ENCODE measurements at places on chromosomes 12 and 14.

- DNase-seq, result no peak
Observed at GRCh38 chr12:123149501-123150274, 1.2 kb downstream of the PITPNM2 start.

- peak; percentile 60 for DNase-seq
Observed at GRCh38 chr14:20530771-20531571, 25.6 kb downstream of the RNASE10 start.

DNA sequence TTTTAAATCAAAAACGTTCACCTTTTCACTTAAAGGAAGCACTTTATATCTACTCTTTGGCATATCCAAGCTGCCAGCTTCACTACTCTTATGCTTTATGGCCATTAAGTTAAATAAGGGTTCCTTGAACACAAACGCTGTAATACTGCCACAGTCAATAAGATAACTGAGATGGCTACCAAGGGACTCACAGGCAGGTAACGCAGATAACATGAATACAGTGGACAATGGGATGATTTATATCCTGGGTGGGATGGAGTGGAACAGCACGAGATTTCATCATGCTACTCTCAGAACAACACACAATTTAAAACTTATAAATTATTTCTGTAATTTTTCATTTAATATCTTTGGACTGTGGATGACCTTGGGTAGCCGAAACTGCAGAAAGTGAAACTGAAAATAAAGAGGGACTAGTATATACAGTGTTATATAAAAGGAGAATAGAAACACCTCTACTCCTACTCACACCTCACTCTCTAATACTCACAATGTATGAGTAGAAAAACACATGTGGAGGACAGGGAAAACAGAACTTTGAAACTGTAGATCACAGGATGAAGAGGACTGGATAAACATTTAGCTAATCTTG is 367.3 kb downstream of the C12orf50 start:
- no peak for DNase-seq

GRCh38 chr14:42323426-42323825 is 716.8 kb downstream of the LRFN5 start:
- no peak for DNase-seq

DNA sequence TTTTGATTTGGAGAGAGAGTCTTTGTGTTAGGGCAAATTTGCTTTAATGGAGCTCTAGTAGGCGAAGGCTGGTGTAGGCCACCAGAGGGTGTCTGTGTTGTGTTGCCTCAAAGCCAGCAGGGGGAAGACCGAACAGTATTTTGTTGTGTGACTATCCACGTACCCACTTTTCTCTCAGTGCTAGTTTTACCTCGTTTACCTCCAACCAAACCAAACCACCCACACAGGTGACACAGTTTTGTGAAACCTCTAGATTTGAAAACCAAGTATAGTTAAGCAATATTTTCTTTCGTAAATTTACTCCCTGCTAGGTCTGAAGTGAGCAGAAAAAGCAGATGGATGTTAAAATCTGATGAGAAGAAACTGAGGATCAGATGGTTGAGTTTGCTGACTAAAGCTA is 36.3 kb upstream of the NPFF start:
- peak; percentile 18 for DNase-seq

DNA sequence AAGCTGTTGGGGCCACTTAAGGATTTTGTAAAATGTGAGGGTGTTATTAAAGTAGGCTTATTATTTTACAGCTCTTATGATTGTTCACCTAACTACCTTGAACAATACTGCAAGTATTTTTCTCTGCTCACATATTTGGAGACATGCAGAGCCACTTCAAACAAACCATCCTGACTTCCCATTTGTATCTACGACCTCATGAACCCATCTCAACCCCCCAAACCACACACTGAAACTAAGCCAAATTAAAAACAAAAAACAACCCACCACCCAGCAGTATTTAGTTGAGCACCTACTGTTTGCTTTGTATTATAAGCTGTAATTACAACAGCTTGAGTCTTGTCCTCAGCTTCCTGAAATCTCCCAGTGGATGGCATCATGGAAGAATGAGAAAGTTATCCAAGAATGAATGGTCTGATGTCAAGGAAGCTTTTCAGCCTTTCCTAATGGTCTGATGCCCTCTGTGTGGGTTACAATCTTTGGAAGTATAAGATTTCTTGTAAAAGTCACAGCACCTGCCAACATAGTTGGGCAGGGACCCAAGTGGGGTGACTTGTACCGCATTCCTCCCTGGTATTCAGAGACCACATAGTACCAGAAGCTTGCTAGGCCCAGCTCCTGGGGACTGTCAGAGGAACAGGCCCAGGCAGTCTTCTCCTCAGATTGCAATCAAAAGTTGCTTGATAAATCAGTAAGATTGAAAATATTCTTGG is 416.6 kb downstream of the ZFP36L1 start:
- DNase-seq, result no peak

GRCh38 chr12:55065535-55065934 is 45.8 kb downstream of the NEUROD4 start:
- no peak for DNase-seq

- peak; percentile 20 for DNase-seq
Observed at GRCh38 chr14:100067971-100068959, 3.0 kb downstream of the EVL start.

DNA sequence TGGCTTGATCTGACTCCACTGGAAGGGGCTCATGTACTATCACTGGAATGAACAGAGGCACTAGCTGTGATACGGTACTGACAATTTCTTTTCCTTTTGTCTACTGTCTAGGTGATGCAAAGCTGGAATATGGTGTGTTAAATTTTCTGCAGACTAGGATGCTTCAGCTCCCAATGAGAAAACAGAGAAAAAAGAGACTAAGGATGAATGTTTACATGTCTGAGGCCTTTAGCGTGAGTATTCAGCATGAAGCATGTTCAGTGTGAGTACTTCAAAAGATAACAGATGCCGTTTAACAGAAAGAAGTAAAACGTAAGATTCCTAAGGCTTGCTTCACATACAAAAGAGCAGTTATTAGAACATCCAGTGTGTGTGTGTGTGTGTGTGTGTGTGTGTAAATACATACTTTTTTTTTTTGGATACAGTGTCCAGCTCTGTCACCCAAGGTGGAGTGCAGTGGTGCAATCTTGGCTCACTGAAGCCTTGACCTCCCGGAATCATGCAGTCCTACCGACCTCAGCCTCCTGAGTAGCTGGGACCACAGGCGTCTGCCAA is 92.3 kb upstream of the FERMT2 start:
- no peak for DNase-seq

DNA sequence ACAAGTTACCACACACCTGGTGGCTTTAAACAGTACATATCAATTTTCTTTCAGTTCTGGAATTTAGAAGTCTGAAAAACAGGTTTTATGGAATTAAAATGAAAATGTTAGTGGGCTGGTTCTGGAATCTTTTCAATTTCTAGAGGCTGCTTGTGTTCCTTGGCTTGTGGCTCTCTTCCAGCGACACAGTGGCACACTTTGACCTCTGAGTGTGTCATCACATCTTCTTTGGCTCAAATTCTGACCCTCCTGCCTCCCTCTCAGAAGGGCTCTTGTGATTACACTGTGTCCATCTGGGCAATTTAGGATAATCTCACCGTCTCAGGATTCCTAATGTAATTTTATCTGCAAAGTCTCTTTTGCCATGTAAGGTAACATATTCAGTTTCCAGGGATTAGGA is 170.0 kb downstream of the PLCZ1 start:
- no peak for DNase-seq

DNA sequence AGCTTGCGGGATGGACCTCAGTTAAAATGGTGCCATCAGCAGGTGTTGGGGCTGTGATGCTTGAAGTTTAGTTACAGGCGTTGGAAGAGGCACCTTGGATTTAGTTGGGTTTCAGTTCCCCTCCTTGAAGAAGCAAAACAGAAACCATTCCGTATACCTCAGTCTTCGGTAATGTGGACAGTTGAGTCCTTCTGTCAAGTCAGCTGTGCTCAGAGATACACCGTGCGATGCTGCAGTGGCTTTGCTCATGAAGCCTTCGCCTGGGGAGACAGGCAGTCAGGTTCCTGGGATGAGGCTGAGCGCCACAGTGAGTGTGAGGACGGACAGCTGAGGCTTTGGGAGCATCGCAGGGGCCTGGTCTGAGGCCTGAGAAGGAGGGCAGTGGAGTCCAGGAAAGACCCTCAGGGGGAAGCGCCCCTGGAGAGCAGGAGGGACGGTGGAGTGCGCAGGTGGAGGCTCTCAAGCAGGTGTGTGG is 7.4 kb downstream of the RAN start:
- DNase-seq, result no peak

DNA sequence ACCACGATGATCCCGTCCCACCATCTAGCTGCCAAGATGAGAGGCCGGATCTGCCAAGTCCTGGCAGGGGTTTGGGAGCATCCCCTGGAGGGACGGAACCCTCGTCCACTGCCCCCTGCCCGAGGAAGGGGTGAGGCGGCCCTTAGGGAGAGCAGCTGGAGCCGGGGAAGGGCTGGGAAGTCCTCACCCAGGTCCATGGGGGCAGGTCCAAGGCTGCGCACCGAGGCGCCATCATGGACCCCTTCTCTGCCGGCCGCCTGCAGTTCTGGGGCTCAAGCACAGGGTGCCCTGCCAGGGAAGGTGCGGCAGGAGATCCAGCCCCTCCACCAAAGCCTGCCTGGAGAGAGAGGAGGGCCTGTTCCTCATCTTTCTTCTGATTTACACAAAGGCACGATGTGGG is 17.6 kb upstream of the FBRSL1 start:
- no peak for DNase-seq

- DNase-seq, result peak; percentile 69
Observed at GRCh38 chr14:88013750-88014349, 8.9 kb downstream of the GPR65 start.

DNA sequence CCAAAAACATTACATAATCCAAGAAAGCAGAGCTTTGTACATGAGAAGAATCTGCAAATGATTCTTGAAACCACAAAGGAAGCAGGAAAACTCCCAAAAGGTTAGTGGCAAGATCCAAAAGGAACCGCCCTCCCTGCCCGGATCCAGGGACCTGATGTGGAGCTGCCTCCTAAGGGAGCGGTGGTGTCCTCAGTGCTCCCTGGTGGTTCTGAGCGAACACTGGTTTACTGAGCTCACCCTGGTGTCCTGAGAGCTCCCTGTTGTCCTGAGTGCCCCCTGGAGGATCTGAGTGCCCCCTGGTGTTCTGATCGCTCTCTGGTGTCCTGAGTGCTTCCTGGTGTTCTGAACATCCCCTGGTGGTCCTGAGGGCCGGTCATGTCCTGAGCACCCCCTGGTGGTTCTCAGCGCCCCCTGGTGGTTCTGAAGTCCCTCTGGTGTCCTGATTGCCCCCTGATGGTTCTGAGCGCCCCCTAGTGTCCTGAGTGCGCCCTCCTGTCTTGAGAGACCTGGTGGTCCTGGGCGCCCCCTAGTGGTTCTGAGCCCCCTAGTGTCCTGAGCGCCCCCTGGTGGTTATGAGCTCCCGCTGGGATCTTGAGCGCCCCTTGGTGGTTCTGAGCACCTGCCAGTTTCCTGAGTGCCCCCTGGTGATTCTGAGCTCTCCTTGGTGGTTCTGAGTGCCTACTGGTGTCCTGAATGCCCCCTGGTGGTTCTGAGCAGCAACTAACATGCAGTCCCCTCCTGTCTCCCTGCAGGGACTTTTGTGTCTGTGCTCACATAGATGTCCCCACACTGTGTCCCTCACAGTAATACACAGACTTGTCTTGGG is 891.1 kb downstream of the TMEM121 start:
- peak; percentile 47 for DNase-seq

- no peak for DNase-seq
Observed at GRCh38 chr14:51701951-51702350, 50.2 kb downstream of the FRMD6 start.

DNA sequence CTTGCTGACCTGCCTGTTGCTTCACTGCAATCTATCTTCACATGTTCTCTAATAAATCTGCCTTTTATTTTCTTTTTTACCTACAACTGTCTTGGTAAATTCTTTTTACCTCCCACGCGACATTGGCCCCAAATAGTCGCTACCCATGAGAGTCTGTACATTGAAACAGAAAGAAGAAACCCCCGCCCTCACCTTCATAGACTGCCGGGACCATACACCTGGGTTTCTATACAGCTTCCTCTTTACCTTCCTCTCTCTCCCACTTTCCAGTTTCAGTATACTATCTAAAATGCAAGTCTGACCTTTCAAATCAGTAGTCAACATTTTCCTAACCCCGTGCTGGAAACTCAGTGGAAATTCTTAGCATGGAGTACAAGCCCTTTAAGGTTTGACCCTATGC is 4.8 kb downstream of the SLC8A3 start:
- DNase-seq, result no peak

DNA sequence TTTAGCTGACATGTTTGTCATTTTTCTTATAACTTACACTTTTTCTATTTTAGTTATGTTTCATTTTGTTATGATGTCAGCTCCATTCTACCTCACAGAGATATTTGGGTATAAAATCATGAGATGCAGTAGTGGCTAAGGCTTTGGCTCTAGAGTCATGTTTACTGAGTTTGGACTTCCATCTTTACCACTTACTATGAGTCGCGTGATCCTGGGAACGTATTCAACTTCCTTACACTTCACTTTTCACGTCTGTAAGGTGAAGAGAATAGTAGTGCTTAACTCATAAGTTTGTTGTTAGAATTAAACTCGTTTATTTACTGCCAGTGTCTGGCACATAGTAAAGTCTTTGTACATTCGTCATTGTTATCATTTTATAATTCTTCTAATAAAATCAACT is 126.3 kb downstream of the ERC1 start:
- DNase-seq, result no peak

DNA sequence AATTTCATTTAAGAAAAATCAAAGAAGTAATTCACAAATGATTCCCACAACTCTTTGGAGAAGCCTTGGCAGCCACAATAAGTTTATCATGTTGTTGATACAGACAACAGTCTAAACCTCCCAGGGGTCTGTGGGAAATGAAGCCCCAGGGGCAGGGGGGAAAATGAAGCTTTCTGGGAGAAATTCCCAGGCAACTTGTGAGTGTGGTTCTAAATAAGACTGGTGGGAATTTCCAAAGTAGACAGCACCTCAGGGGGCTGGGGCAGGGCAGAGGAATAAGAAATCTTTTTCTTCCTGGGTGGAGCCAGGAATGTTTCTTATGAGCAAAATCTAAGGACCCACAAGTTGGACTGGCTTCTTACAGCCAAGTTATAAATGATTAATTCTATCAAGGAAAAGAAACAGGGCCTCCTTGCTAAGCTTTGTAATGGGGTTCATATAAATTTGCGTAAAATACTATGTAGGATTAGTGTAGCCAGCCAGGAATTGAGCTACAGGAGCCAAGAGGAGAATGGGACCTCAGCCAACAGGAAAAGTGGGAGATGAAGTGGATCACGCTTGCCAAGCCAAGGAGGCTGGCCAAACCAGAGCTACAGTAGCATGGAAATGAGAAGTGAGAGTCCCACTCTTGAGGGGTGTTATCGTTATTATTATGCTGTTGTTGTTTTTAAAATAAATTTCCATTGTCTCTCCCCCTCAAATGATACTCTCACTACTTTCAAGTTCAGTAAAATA is 182.9 kb upstream of the FAR2 start:
- peak; percentile 38 for DNase-seq

- DNase-seq, result peak; percentile 48
Observed at GRCh38 chr12:1660304-1661187, 30.3 kb upstream of the ADIPOR2 start.

DNA sequence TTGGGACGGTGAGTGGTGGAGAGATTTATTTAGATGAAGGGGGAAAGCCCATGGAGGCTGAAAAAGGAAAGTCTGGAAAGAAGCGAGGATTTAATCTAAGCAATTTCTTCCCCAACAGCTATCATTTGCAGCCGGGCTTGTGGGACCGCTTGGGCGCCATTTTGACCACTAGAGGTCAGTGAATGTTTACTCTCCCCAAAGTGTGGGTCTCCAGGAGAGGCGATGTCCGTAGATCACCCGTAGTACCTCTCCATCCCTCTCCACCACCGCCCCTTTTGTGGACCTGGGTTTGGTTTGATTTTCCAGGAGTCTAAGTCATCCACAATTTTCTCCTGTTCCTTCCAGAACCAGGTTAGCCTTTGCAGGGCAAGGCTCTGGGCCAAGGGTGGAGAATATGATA is 91.2 kb upstream of the PARP11 start:
- DNase-seq, result no peak

GRCh38 chr12:52604859-52605258 is 3.6 kb upstream of the KRT72 start:
- no peak for DNase-seq

All from heart right ventricle (tissue), 16 donors.